ENCODE measurements at places on chromosomes 16 and 17.

DNA sequence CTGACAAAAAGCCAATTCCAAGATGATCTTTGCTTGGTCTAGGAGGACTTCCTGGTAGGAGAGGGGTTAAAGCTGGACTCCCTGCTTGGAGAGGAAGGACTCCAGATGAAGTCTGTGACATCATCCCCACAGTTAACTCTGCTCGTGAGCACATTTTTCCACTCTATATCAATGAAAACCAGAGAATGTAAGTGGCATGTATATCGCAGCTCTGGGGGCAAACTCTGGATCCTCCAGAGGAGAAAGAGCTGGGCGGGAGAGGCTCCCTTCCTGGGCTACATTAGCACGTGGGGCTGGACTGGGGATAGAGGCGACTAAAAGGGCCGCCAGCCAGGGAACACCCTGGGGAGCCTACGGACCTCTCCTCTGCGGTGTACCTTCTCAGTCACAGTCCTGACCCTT lies 34.1 kb downstream of the HIC1 start:
- DNase-seq: no peak

DNA sequence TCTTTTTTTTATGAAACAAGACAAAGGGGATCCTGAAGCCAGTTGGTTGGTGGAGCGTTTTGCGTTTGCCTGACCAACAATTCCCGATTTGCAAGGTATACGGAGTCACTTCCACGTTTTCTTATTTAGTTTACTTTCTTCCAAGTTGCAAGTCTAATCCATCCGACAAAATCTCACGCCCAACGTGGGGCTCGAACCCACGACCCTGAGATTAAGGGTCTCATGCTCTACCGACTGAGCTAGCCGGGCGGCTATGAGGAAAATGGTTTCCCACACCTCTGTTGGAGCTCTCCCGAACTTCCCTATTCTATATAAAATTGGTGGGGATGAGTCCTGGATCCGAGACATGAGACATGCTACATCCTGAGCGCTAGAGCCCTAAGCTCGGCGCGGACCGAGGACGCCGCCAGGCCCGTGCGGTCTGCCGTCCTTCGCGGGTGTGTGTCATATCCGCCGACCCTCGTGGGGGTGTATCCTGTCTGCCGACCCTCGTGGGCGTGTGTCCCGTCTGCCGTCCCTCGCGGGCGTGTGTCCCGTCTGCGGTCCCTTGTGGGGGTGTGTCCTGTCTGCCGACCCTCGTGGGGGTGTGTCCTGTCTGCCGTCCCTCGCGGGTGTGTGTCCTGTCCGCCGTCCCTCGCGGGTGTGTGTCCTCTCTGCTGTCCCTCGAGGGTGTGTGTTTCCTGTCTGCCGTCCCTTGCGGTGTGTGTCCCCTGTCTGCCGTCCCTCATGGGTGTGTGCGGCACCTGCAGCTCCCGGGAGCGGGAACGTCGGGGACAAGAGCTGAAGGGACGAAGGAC lies 22.6 kb downstream of the ZNF213 start:
- peak; percentile 69 for DNase-seq

- DNase-seq: no peak
Observed at GRCh38 chr17:49404361-49404760, 10.3 kb downstream of the PHB1 start.

- no peak for DNase-seq
Observed at GRCh38 chr17:67125417-67125816, 81.1 kb downstream of the CACNG1 start.

GRCh38 chr16:30122604-30123160 lies 338 bp downstream of the MAPK3 start:
- DNase-seq: no peak

DNA sequence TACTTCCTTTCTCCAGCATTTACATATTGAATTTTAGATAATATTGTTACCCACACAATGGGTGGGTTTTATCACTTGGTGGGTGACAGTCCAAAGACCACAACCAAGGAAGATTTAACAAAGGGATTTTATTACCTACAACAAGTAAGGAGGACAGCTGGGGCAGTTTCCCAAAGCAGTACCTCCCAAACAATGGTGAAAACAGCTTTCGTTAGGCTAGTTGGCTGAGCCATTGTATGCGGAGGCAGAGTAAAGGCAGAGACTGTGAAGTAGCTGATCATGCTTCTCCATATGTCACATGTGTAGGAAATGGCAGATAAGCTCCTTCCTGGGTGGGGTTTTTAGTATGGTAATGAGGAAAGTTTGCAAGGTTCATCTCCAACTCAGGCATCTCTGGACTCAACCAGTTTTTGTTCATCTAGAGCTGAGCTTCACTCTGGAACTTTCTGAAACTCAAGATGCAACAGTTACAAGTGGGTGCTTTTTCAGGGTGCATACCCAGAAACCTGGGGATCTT lies 104.3 kb upstream of the PSMD7 start:
- no peak for DNase-seq

DNA sequence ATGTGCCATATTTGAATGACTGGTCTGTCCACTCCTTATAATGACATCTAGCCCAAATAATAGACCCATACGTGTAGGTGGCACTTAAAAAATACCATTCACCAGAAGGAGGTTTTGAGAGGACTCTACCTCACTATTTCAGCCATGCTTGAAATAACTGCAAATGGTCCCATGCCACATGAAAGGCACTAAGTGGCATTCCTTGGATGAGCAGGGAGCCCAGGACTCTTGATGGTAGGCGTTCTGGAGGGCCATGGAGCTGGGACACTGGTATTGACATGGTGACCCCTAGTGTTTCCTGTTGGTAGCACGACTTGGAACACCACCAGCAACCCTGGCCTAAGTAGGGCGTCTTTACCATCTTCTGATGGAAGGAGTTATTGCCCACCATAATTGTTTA lies 148.7 kb upstream of the ZFHX3 start:
- DNase-seq: no peak

GRCh38 chr16:57252148-57252721 lies 7.2 kb downstream of the ARL2BP start:
- DNase-seq: no peak

GRCh38 chr17:2380950-2381649 lies 19.8 kb downstream of the MNT start:
- no peak for DNase-seq

DNA sequence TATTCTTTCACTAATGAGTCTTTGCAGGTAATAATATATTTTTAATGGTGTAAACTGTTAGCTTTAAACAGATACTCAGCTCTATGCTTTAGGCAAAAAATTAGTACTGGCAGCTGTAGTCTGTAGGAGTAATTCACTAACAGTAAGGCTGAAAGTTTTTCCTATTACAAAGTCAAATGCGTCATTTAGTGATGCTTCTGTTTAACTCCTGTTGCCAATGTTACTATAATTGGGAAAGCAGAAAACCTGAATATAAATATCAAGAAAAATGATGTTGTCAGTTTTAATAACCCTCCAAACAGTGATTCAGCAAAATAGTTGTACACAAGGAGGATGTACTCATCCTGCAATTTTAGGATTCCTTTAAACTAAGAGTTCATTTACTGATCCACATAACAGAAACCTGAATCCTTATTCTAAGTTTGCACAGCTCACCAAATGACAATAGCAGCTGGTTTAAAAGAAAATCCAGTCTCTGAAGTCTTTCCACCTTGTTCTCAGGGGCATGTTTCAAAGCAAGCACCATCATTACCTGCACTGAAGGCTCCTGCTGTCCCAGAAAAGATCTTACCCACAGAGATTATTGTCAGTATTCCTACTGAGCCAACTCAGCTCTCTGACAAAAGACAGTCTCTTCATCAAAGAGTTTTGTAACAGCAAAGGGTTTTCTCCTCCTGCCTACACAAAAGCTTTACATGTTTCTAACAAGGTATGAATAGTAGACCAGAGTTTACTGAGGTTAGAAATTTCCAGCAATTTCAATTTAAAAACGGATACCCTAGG lies 4.2 kb downstream of the CDR2 start:
- no peak for DNase-seq

DNA sequence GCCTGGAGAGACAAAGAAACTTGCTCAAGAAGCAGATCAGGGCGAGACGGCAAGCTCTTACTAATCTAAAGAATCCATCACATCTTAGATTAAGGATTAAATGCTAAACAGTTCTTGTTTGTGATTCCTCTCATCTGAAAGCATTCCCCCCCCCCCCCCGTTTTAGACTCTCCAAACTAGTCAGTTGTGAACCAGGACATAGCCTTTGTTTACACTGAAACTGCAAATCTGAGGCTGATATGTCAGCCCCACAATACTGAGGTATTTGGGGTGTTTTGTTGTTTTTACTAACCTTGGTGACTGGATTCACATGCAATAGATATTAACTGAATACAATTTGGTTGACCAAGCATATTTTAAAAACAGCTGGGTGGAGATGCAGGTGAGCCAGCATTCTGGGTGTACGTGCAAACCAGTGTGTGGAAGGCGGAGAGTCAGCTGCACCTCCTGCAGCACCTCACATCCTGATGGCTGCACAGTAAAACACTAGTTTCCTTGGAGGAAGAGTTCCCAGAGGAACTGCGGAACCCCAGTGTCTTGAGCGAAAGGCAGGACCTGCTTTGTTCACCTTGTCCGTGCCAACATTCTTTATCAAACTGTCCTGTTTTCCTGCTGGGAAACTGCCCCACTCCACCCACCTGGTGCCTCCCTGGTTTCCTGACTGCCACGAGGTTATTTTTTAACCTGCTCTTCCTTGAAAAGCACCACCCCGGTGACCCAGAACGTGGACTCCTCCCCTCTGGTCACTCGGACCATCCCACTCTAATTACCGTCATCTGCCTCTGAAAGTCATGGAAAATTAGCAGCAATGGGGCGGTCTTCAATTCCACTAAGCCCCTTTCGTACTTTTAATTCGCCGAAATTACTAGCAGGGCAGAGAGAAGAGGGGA lies 1.2 kb upstream of the YPEL2 start:
- DNase-seq: no peak

- no peak for DNase-seq
Observed at GRCh38 chr17:18921912-18922451, 30.0 kb upstream of the SLC5A10 start.

Measured in T47D (cell line).